Frontal cortex (tissue), 4 donors: ENCODE measurements at places on chromosomes 3 and 15. TPM values are rescaled to one million over a fixed set of nuclear protein-coding genes. Genes with fewer than 3 reads are reported as not detected.

The XCR1 gene
- not detected for total RNA-seq

The MYLK gene
- 6.1 TPM for total RNA-seq

The B3GALNT1 gene
- total RNA-seq = 152 TPM

The TEX55 gene
- not detected for total RNA-seq

The SUCNR1 gene
- 0.41 TPM for total RNA-seq

The SPESP1 gene
- 4.5 TPM for total RNA-seq

The EMC7 gene
- total RNA-seq = 22.8 TPM

The CTXN2 gene
- total RNA-seq = 0.82 TPM

The CMSS1 gene
- 8.2 TPM for total RNA-seq

The PLCB2 gene
- total RNA-seq = 4.1 TPM

The PGBD4 gene
- total RNA-seq = 4.5 TPM

The CNTN6 gene
- total RNA-seq = 11.8 TPM

The DUOX1 gene
- total RNA-seq = not detected

The CCPG1 gene
- total RNA-seq = 30.2 TPM

The STRIT1 gene
- 0.82 TPM for total RNA-seq

The ANKUB1 gene
- 0.41 TPM for total RNA-seq

The TMOD2 gene
- total RNA-seq = 198 TPM

The KLHL40 gene
- 0.41 TPM for total RNA-seq

The PARP15 gene
- total RNA-seq = not detected

The SLC2A2 gene
- total RNA-seq = not detected

The SPRED1 gene
- 70.9 TPM for total RNA-seq

The GABRB3 gene
- 114 TPM for total RNA-seq

The FBXL2 gene
- total RNA-seq = 53.8 TPM

The SNRPN gene
- 216 TPM for total RNA-seq

The SNX4 gene
- total RNA-seq = 106 TPM

The PROS1 gene
- total RNA-seq = 12.2 TPM

The EIF1B gene
- 55.0 TPM for total RNA-seq

The CLRN1 gene
- not detected for total RNA-seq
